GM12878 (cell line): ENCODE measurements at places on chromosomes 7 and 10.

- no peak for DNase-seq
- H3K27ac ChIP-seq = no peak overlapping the region
- no peaks in the 10 kb centered on the region for H3K4me1 ChIP-seq
- H3K4me3 ChIP-seq = no peak overlapping the region
Measured at GRCh38 chr7:1787681-1788235, 117.7 kb downstream of the ELFN1 start.

DNA sequence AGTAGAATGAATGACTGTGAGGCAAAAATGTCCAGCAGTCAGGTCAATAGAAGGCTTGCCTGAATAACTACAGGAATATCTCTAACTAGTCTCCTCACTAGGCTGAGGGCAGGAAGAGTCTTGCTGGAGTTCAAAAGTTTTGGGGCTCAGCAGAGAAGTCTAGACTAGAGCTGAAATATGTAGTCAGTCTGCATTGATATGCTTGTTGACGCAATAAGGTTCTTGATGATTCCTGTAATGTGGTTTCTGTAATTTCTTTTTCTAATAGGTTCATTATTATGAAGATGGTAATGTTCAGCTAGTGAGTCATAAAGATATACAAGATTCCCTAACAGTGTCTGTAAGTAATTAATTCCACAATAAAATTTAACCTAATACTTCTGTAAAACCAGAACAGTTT lies 41.5 kb upstream of the ST7 start:
- H3K4me1 ChIP-seq = no peaks in the 10 kb centered on the region
- H3K36me3 ChIP-seq = peaks cover 1% of the 10 kb centered on the region
- no peak overlapping the region for H3K4me3 ChIP-seq
- no peak overlapping the region for H3K27ac ChIP-seq
- DNase-seq = no peak

DNA sequence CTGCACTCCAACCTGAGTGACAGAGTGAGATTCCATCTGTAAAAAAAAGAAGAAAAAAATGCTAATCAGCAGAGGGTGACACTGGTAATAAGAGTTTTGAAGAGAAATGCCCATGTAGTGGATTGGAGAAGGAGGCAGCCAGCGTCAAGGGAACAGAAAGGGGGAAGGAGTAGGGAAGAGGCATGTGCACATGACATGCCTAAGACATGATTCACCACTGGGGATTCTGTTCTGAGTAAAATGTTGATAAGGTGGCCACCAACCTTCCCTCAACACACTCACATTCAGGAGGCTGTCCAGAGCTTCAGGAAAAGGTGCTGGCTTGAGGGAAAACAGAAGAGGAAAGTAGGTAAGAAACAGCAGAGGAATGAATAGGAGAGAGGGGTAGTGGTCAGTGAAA lies 39.9 kb downstream of the AKR1D1 start:
- no peak for DNase-seq
- no peak overlapping the region for H3K4me3 ChIP-seq
- no peak overlapping the region for H3K27ac ChIP-seq
- H3K4me1 ChIP-seq = no peaks in the 10 kb centered on the region

GRCh38 chr10:105146436-105146835 lies 505.3 kb downstream of the SORCS3 start:
- H3K36me3 ChIP-seq = no peaks in the 10 kb centered on the region
- H3K27ac ChIP-seq = no peak overlapping the region
- no peaks in the 10 kb centered on the region for H3K27me3 ChIP-seq
- no peaks in the 10 kb centered on the region for H3K4me1 ChIP-seq
